ENCODE measurements at places on chromosomes 3 and 15. TPM values are rescaled to one million over a fixed set of nuclear protein-coding genes. Genes with fewer than 3 reads are reported as not detected.
A peak's percentile ranks its signal among the peaks of the same experiment; 100 is the strongest.

GRCh38 chr3:183782576-183783276 is 42.7 kb downstream of the MAP6D1 start:
- DNase-seq: no peak

GRCh38 chr3:49601358-49602048 is 47.2 kb downstream of the BSN start:
- DNase-seq: no peak

DNA sequence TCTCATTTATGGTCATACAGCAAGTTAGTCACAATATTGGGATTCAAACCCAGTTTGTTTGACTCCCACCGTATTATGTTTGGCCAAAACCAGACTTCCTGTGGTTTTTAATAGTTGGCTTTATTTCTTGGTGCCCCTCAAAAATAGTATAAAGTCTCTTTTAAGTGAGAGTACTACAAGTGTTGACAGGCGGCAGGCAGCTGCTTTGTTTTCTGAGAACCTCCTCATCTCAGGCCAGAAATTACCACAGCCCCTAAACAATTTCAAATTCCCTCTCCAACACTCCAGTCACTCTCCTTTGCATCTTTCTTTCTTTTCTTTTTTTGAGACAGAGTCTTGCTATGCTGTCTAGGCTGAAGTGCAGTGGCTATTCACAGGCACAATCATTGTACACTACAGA is 121.5 kb downstream of the POLR2M start:
- DNase-seq: no peak

- DNase-seq: no peak
These were observed 145.2 kb upstream of the CBLB start for GRCh38 chr3:106013971-106014370.

GRCh38 chr3:44648564-44649229 is at the start of gene ZNF35:
ZNF35 (plus strand) TSS chr3:44648732; CDS start chr3:44651068, 2,336 bp downstream.
- DNase-seq: peak; percentile 88

DNA sequence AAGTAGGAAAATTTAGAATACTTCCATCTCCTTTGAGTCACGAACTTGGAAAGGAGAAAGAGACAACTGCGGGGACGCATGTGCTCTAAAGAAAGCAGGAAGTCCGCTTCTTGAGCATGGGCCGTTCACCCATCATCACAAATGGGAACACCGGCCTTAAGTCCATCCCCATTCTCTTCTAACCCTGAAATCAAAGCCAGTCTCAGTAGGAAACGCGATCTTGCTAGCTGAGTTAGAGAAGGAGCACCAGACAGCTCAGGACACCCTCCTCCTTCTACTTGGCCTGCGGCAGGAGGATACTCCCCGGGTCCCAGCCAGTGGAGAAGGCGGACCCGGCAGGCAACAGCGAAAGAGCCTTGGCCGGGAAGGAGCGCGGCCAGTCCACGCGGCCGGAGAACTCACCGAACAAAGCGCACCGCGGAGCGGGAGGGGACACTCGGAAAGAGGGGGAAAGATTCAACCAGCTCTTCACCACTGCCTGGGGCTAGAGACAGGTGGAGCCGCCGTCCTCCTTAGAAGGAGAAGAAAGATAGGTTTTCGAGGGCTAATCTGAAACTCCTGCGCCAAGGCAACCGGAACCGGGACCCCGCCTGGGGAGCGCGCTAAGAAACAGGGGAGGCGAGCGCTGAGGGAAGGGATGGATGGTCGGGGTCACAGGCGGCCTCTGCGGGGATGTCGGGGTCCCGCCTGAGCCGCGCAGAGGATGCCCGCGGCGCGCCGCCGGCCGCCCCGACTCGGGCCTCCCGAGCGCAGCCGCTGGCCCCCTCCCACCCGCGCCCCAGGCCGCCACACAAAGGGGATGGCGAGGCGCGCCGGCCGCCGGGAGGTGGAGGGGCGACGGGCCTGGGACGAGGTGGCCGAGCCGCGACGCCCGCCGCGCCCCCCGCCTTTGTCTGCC is 818 bp downstream of the SLC4A7 start:
- DNase-seq: peak; percentile 57

GOLGA6L10 gene
- total RNA-seq: 0.34 TPM

DNA sequence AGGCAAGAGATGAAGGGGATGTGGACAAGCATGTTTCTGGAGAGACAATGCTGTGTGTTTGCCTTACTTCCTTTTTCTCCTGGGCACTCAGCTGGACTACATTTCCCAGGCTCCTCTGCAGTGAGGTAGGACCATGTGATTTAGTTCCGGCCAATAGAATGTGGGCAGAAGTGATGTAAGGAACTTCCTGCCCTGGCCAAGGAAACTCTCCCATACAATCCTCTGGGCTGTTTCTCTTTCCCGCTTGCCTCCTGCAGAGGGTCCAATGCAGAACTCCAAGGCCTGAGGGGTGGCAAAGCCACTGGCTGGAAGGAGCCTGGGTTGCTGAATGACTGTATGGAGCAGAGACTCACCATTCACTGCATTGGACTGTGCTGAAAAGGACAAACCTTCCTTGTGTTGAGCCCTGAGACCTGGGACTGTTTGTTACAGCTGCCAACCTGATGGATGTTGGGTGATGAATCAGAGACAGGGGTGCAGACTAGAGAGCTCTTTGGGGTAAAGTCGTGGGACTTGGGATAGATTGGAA is 82.7 kb upstream of the SLC6A6 start:
- DNase-seq: no peak

- DNase-seq: peak; percentile 47
These were observed 589 bp downstream of the HERC1 start for GRCh38 chr15:63833021-63833696.

P2RY12 gene
- total RNA-seq: 2.7 TPM

- no peak for DNase-seq
These were observed 311.5 kb downstream of the EDEM1 start for GRCh38 chr3:5498981-5499380.

DNA sequence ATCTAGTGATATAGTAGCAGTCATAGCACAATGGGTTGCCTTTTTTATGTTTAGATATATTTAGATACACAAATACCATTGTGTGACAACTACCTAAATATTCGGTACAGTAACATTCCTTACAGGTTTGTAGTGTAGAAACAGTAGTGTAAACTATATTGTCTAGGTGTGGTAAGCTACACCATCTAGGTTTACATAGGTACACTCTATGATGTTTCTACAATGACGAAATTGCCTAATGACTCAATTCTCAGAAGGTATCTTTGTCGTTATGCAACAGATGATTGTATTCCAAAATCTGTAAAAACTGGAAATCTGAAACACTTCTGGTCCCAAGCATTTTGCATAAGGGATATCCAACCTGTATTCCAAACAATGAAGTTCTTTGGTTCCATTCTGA is 24.3 kb downstream of the PLOD2 start:
- DNase-seq: no peak

GRCh38 chr3:10973046-10973595 is 19.4 kb upstream of the SLC6A1 start:
- no peak for DNase-seq

GRCh38 chr3:194570898-194571297 is 62.3 kb downstream of the TMEM44 start:
- DNase-seq: no peak

SPESP1 gene
- total RNA-seq: 1.5 TPM

SHC4 gene
- total RNA-seq: 1.8 TPM

- DNase-seq: no peak
These were observed 154.1 kb downstream of the WNT5A start for GRCh38 chr3:55333046-55333445.

DNA sequence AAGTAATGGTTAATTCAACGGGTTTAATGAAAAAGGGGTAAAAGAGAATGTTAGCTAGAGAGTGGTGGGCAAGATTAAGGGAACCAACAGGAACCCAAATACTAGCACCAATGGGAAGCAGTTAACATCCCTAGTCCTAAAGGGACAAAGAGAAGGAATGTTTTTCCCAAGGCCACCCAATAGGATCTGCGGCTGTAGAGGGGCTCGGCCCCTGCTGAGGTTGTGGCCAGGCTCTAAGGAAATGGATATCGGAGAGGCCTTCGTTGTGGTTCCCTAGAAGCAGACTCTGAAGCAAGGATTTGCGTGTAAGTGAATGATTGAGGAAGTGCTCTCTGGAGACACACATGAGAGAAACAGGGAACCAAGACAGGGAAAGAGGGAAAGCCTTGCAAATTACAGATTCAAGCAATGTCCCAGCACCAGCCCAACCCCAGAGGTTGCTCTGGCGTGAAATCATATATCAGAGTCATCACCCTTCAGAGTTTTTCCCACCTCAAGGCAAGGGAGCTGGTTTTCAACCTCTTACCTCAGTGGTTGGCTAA is 83.6 kb upstream of the TNIK start:
- DNase-seq: no peak

DNA sequence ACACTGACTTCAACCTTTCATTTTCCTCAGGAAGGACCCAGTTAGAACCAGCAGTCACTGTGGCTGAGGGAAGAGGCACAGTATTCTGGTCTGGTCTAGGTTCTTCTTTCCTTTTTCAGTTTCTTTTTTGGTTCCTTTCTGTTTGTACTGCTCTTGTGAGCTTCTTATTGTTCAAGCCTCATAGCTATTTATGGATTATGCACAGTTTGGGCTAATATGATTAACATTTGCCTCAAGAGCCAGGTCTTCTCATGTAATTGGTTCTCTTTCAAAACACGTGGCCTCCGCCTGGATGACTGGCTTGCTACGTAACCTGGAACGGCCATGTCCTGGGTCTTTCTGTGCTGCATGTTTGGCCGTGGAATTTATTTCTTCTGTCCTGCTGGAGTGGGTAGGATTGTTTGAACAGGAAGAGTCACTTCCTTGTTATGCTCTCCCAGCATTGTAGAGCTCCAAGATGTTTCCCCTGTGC is 43.3 kb downstream of the RBMS3 start:
- peak; percentile 53 for DNase-seq

LRRC49 gene
- total RNA-seq: 33.1 TPM

- DNase-seq: no peak
These were observed 551.1 kb upstream of the BCHE start for GRCh38 chr3:166388321-166388720.

- no peak for DNase-seq
These were observed 21.2 kb downstream of the CMTM7 start for GRCh38 chr3:32412887-32413286.

DNA sequence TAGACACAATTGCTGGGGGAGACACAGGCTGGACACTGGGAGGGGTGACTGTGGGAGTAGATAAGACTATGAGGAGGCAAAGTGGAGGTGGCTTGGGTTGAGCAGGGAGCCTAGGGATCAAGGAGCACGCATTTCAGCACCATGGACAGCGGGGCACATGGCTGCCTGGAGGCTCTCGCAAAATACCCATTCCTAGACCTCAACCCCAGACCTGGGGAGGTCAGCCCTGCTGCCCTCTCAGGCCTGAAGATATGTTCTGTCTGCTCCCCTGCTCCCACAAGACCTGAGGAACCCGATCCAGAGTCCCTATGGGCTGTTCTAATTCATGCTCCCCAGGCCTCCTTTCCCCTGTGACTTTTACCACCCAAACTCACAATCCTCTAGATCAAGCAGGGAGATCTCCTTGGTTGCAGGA is 16.0 kb upstream of the CPEB1 start:
- DNase-seq: peak; percentile 57

KLHL40 gene
- total RNA-seq: 0.86 TPM

DNA sequence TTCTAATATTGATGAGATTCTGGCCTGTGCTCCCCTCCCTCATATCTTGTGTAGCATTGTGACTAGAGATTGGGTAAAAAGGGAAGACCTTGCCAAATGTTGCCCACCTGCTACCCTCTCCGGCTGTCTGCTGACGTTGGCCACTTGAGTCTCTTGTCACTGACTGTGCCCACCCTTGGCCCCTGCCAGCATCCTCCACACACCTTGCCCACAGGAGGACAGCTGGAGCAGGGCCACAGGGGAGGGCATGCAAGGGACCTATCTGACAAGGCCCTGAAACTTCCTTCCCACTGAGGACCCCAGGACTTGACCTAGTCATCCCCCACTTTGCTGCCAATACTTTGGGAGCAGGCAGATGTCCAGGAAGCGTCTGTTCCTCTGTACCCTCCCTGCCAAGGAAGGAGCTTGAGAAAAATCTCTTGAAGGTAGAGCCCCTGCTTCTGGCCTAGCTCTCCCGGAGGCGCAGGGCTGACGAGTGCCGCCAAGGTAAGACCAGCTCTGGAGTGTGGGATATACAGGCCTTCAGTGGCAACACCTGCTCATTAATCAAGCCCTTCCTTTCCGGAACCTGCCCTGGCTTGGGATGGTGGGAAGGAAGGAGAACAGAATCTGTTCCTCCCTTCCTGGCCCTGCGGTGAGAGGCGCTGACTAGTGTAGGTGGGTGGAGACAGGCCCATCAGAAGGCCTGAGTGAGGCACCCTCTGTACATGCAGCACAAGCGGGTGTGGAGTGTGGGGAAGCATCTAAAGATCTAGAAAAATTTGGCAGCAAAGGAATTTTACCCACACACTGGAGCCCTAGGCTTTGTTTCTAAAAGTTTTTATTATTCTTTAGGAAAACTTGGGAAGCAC is 4.9 kb upstream of the PAK6 start:
- DNase-seq: no peak

GREM1 gene
- total RNA-seq: 2.6 TPM

DNA sequence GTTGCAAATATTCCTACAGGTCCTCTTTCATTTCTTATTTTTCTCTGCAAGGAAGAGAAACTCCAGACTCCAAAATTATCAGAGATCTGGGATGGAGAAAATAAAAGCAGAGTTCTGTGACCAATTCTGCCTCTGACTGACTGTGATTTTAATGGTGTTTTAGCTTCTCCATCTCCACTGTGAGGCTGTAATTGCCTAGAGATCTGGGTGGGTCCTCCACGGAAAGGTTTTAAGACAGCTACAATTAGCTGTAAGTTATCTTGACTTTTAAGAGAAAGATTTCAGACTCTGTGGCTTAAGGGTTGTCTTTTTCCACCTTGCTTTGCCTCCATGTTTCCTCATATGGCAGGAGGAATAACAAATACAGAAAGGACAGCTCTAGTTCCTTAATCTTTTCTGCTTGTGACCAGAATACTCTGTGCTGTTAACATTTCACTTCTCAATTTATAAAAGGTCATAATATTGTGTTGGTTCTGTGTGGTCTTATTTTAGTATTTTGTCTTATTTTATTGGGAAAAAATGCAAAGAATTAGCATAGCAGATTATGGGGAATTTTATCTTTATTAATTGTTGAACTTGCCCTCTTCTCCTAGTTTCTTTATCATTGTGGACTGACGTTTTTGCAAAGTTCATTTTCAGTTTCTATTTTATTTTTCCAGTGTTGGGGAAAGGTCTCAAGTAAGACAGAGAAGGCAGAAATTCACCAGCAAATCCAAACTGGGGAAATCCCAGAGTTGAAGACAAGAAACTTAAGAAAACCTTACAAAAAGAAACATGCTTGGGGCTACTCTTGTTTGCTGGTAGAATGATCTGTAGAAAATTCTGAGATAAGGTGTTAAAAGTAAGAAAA is 157.9 kb downstream of the RAP2B start:
- DNase-seq: no peak

DNA sequence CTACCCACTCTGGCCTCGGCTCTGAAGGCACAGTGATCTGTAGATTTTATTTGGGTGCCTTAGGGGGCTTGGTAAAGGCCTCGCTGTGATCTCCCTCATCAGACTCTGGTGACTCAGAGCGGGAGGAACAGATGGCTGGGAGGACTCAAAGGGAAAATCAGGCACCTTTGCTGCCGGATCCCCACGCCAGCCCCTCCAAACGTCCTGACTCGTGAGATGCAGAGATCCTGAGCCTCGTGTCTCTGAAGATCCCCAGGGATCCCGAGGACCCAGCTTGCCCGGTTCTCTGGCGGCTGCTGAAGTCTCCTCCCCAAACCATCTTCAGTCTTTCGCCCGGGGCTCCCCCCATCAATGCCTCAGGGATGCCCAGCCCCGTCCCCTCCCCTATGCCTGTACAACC is 32.8 kb downstream of the MUC20 start:
- peak; percentile 12 for DNase-seq

Measured in left cardiac atrium (tissue), 4 donors.